ENCODE measurements at places on chromosomes 3 and 15.

DNA sequence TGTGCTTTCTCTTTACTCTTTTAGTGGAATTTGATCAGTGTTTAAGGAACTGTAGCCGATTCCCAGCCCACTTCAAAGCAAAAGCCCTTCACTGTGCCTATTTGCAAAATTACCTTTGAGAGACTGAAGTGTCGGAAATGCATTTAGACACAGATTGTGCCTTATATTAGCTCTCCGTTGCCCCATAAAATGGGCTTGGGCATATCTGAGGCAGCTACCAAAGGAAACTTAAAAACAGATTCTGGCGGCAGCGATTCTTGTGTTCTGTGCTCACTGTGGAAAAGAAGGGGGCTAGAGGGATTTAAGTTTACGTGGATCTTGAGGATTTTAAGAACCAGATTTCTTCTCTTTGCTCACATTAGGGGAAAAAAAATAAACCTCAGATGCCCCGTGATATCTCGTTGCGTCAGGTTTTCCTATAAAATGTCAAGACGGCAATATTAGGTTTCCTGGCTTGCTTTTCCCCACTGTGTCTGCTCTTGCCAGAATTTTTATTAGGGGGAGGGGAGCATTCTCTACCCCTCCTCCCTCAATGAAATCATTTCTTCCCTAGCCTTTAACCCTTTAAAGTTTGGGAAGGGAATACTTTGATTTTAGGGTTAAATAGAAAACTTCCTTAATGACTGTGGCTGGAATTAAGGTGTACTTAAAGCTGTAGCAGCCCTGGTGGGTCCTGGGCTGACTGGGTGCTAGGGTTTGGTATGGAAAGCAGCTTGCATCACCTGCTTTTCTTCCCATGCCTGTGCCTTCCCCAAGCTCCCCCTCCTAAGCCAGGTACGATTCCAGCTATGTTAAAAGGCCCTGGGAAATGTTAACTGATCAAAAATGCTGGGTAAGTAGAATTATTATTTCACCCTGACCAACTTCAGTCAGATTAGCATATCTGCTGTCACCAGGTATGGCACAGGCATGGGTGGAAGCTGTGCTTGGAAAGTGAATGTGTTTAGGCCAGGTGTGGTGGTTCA lies 73.8 kb downstream of the SMAD3 start:
- H3K4me1 ChIP-seq = peaks cover 27% of the 10 kb centered on the region
- no peak overlapping the region for H3K27ac ChIP-seq
- peaks cover 2% of the 10 kb centered on the region for H3K27me3 ChIP-seq
- no peaks in the 10 kb centered on the region for H3K36me3 ChIP-seq
- no peak overlapping the region for H3K4me3 ChIP-seq

DNA sequence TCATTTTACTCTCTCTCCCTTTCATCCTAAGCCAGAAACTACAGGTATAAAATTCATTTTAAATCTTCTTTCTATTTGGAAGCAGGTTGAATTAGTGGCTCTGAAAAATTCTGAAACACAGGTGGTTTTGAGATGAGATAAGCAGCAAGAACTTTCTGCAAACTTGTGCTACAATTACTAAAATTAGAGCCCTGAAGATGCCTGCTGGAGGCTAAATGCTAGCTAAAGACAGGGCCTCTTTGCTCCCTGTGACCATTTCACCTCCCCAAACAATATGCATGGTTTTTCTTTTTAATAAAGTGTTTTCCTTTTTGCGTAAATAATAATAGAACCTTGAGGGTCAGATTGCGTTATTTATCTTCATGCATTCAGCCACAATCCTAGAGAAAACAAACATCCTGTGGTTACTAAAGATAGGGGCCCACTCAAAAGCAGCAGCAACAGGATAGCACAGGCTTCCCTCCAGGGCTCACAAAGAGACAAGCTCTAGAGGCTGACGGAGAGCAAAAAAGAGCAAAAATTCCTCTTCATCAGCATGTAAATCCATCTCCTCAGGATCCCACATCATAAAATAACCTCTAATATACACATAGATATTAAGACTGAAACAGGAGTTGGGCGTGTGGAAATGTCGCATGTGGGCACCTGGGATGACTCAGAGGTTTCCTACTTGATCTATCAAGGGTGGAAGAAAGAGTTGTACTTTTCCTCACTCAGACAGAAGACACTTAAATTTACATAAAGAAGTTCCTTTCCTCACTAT lies 26.5 kb upstream of the CP start:
- no peaks in the 10 kb centered on the region for H3K27me3 ChIP-seq
- no peak for DNase-seq
- H3K4me1 ChIP-seq = peaks cover 42% of the 10 kb centered on the region
- no peak overlapping the region for H3K4me3 ChIP-seq
- peak overlapping the region; percentile 92 for H3K27ac ChIP-seq

GRCh38 chr3:178586076-178586475 lies 49.8 kb downstream of the KCNMB2 start:
- no peaks in the 10 kb centered on the region for H3K4me1 ChIP-seq
- no peak overlapping the region for H3K27ac ChIP-seq
- no peaks in the 10 kb centered on the region for H3K27me3 ChIP-seq
- no peaks in the 10 kb centered on the region for H3K36me3 ChIP-seq
- no peak for DNase-seq
- no peak overlapping the region for H3K4me3 ChIP-seq

DNA sequence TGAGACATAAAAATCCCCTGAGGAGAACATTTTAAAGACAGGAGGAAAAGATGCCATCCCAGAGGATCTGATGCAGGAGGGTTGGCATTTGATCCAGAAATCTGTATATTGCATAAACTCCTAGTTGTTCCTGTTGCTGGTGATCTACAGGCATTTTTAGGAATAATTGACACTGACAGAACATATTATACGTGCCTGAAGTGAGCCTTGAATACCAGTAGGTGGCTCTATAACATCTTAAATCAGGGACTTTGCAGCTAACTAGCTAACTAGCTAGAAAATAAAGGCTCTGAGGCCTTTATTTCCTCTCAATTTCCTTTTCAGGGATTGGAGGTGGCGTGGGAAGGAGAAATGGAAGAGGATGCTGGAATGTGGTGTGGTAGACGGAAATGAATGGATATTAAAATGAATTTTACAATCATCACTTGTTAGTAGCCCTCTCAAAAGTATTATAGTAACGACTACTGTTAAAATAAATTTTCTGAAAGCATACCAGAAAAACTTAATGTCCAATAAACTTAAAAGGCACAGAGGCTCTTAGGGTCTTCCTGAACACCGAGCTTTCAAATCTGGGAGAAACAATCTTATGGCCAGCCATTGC lies 73.8 kb upstream of the ZBED2 start:
- H3K27ac ChIP-seq = no peak overlapping the region
- DNase-seq = no peak
- peaks cover 32% of the 10 kb centered on the region for H3K4me1 ChIP-seq
- no peak overlapping the region for H3K4me3 ChIP-seq
- peaks cover 2% of the 10 kb centered on the region for H3K27me3 ChIP-seq

DNA sequence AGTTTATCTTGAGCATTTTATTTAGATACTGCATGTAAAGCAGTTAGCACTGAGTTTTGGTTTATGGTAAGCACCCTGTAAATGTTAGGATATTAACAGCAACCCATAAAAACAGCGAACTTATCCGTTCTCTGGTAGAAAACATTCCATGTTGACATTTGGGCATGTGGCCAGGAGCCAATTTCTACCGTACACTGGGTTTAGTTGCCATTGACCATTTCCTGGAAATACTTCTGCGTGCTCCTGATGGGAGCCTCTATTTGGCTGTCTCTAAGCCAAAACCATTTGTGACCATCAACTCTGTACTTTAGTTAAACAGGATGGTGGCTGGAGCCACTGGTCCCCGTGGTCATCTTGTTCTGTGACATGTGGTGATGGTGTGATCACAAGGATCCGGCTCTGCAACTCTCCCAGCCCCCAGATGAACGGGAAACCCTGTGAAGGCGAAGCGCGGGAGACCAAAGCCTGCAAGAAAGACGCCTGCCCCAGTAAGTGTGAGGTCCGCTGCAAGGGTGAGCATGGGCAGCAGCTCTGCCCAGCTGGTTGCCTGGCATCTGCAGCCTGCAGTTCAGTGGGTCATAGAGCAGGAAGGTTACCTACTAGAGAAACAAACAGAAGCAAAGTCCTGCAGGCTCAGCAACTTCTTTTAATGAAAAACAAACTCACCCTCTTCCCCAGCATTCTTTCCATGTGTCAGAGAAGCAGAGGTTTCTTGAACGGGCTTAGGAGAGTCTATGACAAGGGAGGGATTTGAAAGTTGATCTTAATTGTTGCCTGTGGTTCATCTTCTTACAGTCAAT lies 7.1 kb downstream of the THBS1 start:
- no peak for DNase-seq
- H3K27me3 ChIP-seq = no peaks in the 10 kb centered on the region
- no peak overlapping the region for H3K27ac ChIP-seq
- no peak overlapping the region for H3K4me3 ChIP-seq
- H3K4me1 ChIP-seq = peaks cover 10% of the 10 kb centered on the region

DNA sequence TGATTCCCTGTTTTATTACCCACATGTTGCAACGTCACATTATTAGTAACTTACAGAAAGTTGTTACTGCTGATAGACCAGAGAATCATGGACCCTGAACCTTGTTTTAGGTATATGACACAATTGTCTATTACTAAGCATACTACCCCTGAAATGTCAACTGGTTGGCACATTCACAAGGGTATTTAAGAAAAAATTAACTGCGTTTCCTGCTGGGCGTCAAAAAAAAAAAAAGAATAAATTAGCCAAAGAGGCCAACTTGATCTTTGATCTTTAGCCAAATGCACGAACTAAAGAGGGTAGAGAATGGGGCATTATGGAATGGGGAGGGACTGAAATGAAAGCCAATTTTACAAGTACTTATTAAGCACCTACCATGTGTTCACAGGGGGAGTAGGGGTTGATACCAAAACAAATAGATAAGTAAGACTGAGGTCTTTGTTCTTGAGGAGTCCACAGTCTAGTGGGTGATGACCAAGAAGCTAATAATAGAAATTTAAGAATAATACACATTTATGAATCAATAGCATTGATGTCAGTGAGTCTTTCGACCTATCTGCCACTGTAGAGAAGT lies 17.8 kb upstream of the MUC13 start:
- no peak overlapping the region for H3K4me3 ChIP-seq
- no peaks in the 10 kb centered on the region for H3K36me3 ChIP-seq
- DNase-seq = no peak
- no peak overlapping the region for H3K27ac ChIP-seq

DNA sequence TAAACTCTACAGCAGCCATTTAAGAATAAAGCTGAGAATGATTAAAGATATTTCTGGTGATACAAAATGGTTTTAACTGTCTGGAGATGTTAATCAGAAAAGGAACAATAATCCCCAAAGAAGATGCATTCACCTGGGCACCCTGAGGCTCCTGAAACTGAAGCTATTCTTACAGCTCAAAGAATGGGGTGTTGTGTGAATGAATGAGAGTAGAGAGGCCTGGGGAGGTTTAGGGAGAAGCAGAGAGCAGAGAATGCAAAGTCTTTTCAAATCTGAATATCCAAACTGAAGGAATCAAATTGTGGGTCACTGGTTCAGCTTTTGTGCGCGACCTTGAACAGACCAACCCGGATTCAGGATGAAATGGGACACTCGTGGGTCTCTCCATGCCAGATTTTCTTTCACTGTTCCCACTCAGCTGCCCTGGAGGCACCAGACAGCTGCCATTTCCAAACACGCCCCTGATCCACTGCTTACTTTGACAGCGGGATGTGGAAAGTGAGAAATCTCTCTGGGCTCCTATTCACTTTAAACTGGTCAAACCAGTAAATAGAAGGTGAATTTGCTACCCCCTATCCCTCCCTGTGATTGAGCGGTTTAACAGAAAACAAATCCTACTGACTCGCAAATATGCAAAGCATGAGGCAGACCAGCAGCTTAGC lies 485.5 kb upstream of the THBS1 start:
- H3K27ac ChIP-seq = no peak overlapping the region
- no peaks in the 10 kb centered on the region for H3K27me3 ChIP-seq
- no peak overlapping the region for H3K4me3 ChIP-seq

GRCh38 chr3:14430706-14431451 lies 28.5 kb downstream of the SLC6A6 start:
- H3K4me1 ChIP-seq = peaks cover 42% of the 10 kb centered on the region
- H3K4me3 ChIP-seq = no peak overlapping the region
- H3K36me3 ChIP-seq = peaks cover 4% of the 10 kb centered on the region
- no peak for DNase-seq
- no peak overlapping the region for H3K27ac ChIP-seq

- H3K4me3 ChIP-seq = no peak overlapping the region
- H3K27me3 ChIP-seq = peaks cover 15% of the 10 kb centered on the region
- DNase-seq = peak; percentile 26
- no peaks in the 10 kb centered on the region for H3K4me1 ChIP-seq
- H3K36me3 ChIP-seq = peaks cover 47% of the 10 kb centered on the region
- H3K27ac ChIP-seq = no peak overlapping the region
Observed at GRCh38 chr3:14925729-14926591, 21.4 kb upstream of the NR2C2 start.

GRCh38 chr3:98980915-98981596 lies 79.6 kb upstream of the DCBLD2 start:
- no peak overlapping the region for H3K27ac ChIP-seq
- H3K36me3 ChIP-seq = no peaks in the 10 kb centered on the region
- H3K4me3 ChIP-seq = no peak overlapping the region
- peaks cover 26% of the 10 kb centered on the region for H3K4me1 ChIP-seq

DNA sequence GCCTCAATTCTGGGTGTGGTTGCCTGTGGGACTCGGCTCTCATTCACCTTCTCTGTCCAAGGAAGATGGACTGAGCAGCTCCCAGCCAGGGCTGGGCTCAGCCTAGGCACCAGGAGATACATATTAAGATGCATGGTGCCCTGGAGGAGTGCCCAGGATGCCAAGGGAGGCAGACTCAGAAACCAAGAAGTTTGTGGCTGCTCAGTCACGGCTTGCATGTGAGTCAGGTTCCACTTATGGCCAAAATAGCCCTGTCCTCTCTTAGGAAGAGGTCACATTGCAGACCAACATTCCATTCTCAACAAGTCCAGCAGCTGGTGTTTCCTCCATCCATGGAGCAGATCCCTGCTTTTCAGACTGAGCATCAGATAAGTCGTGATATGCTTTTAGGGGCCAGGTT lies 21.8 kb downstream of the CDCP1 start:
- H3K4me1 ChIP-seq = no peaks in the 10 kb centered on the region
- H3K27me3 ChIP-seq = no peaks in the 10 kb centered on the region
- DNase-seq = no peak

DNA sequence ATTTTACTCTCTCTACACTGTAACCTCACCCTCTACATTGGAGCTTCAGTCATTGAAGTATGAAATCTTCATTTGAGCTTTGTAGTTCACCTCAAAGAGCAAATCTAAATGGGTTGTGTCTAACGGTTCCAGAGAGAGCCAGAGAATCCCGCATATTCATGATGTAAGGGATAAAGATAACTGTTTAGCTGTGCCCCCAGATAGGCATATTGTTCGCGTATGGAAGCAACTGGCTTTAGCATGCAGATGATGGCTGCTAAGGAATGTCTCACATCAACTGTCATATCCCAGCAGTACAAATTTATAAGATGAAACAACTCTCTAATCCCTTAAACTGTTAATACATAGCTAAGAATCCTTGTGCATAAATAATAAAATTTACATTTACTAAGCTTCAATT lies 412.7 kb upstream of the ROBO2 start:
- H3K36me3 ChIP-seq = no peaks in the 10 kb centered on the region
- no peaks in the 10 kb centered on the region for H3K27me3 ChIP-seq
- H3K27ac ChIP-seq = no peak overlapping the region
- H3K4me1 ChIP-seq = no peaks in the 10 kb centered on the region
- H3K4me3 ChIP-seq = no peak overlapping the region

- no peak overlapping the region for H3K4me3 ChIP-seq
- no peak overlapping the region for H3K27ac ChIP-seq
- H3K36me3 ChIP-seq = no peaks in the 10 kb centered on the region
- peaks cover 13% of the 10 kb centered on the region for H3K4me1 ChIP-seq
- H3K27me3 ChIP-seq = peaks cover 1% of the 10 kb centered on the region
Observed at GRCh38 chr3:150255413-150255812, 152.7 kb upstream of the TSC22D2 start.

Data from endothelial cell (in vitro differentiated cells).